ENCODE measurements at places on chromosomes 7 and 10.

- no peak for DNase-seq
Measured at GRCh38 chr7:28807396-28807994, 150.6 kb downstream of the TRIL start.

- no peak for DNase-seq
Measured at GRCh38 chr7:5686131-5686530, 95.3 kb downstream of the RNF216 start.

DNA sequence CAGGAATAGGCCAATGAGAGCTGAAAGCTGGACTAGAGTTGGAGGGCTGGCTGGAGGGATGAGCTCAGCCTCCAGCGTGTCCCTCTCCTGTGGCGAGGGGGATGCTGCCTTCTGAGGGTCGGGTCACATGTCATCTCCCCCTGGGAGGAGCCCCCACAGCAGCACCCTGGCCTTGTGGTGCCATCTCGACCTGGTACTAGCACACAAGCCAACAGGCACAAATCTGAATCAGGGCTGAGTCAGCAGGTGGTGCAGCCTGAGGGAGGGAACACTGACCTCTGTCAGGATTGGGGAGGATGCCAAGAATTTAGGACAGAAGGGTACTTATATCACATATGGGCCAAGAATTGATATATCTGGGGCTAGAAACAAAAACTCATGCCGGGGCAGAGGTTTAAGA, 280.4 kb downstream of the CELF2 start:
- DNase-seq: no peak

- DNase-seq: no peak
Measured at GRCh38 chr10:77554996-77555397, 82.6 kb downstream of the KCNMA1 start.

DNA sequence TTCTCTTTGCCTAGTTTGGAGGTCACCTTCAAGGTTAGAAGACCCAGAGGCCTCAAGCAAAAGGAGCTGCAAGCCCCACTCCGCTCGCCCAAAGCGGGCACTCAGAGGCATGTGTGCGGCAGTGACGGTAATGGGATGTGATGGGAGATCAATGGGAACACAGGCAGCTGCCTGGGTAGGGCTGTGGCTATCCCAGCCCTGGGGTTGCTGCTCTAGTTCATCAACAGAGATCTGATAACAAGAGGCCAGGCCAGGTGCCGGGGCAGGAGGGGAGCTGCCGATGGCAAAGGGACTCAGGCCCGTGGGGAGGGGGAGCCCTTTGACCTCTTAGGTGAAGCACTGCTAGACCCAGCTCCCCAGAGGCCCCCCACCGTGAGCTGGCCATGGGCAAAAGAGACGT, 52.0 kb upstream of the GNA12 start:
- DNase-seq: no peak

DNA sequence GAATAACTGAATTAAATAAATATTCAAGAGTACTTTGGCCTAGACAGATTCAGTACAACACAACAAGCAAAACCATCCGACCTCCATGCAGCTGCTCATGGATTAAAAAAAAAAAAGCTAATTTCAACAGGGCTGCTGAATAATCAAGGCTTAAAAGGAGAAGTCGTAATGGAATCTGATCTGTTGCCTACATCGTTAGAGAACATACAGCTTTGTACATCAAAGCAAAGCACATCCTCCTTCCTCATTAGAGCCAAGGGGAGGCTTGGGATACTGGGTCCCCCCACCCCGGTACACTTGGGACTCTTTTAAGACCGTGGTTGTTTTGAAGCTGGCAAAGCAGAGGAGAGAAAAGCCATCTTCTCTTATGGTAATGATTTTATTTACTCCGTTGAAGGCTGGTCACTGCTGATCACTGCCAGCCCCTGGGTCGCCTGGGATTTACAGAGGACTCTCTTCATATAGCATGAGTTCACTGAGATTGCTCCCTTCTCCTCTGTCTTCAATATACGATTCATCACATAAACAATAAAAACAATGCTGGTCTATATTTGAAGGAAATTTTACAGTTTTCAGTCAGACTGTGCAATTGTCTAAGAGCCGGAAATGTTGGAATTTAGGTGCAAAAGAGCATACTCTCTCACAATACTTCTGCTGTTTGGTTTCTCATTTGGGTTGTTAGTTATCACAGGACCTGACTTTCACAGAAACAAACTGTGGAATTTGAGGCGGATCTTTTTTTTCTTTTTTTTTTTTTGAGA, 148.8 kb downstream of the FAM107B start:
- DNase-seq: no peak

GRCh38 chr10:60305380-60305892, 84.2 kb downstream of the ANK3 start:
- no peak for DNase-seq

DNA sequence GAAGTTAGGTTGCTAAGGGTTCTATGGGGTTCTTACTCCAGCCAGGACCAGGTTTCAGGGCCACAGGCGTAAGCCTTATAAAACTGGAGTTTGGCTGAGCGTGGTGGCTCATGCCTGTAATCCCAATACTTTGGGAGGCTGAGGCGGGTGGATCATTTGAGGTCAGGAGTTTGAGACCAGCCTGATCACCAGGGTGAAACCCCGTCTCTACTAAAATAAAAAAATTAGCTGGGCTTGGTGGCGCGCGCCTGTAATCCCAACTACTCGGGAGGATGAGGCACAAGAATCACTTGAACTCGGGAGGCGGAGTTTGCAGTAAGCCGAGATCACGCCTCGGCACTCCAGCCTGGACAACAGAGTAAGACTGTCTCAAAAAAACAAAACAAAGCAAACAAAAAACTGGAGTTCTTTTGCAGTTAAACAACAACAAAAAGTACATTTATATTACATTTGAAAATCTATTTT, 347 bp upstream of the RRP12 start:
- no peak for DNase-seq

DNA sequence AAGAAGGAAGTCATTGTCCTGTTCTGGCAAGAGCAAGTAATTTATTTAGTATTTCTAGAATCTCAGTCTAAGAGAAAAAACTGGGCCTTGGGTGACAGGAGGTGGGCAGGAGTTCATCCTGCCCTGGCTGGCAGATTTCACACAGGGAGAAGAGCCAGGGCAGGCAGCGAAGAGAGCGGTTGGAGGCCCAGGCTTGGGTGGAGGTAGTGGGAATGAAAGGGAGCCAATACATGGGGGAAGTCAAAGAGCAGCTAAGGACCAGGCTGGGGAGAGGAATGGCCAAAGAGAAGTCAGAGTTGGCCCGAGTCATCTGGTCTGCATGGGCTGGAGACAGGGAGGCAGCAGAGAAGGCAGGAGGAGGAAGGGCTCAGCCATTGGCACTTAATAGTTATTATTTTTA, 51.4 kb downstream of the HECW1 start:
- DNase-seq: no peak

DNA sequence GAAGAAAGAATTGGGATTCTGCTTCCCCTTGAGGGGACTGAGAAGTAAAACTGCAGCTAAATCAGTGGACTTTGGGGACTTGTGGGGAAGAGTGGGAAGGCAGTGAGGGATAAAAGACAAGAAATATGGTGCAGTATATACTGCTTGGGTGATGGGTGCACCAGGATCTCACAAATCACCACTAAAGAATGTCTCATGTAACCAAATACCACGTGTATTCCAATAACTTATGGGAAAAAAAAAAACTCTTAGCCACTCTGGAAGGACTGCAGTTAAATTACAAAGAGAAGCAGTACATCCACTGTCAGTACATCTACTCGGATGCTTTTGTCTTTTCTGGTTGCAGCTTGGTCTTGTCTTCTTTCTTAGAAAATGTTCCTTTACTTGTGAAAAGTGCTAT, 27.4 kb upstream of the GOT1 start:
- DNase-seq: no peak

DNA sequence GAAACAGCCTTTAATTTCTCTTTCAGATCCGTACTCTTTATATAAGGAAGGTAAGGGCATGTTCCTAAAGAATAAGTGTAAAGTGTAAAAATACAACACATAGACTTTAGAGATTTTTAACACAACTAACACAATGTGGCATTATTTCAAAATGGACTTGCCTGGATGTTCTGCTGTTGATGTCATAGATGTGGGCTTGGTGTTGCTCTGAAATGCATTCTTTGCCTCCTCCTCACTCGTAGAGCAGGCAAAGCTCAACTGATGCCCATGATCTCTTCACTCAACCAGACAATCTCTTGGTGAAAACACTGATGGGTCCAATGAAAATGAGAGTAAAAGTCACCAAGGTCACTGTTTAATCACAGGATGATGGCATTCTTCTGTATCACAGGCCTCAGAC, 174.2 kb upstream of the TCERG1L start:
- no peak for DNase-seq

DNA sequence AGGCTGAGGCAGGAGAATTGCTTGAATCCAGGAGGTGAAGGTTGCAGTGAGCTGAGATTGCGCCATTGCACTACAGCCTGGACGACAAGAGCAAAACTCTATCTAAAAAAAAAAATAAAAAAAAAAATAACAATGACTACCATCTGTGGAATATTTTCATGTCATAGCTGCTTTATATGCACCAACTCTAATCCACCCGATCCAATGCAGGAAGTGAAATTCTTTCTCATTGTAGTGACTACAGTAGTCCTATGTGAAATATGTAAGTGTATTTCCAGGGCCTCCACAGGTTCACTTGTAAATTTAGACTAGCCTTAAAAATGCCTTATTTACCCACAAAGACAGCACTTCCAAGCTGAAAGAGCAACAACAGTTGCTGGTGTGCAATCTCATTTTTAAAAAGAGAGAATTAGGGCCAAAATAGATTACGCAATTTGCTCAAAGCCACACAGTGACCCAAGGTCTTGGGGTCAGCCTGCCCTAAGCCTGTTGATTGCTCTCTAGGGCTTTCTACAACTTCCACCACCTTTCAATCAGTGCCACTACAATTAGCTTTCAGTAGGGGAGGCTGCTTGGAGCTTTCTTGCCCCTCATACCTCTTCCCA, 25.8 kb upstream of the EGFR start:
- DNase-seq: no peak

- no peak for DNase-seq
Measured at GRCh38 chr7:110407706-110408105, 683.2 kb upstream of the LRRN3 start.

DNA sequence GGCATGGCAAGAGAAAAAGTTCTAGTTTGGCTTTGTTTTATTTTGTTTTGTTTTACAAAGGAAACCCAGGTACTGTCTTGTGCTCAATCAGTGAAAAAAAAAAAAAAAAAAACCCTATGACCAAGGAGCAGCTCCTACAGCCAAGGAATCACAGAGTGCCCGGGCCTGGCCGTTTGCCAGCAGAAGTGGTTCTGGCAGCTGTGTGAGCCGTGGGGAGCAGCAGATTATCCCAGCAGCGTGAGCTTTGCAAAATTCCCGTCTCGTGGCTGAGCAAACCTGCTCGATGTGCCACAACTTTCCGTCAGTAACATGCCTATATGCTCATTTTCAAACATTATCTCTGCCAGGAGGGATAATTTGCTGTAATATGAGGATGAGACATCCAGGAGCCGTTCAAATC, 293.7 kb downstream of the POU6F2 start:
- DNase-seq: no peak

- no peak for DNase-seq
Measured at GRCh38 chr7:73678862-73679261, 4.4 kb downstream of the DNAJC30 start.

DNA sequence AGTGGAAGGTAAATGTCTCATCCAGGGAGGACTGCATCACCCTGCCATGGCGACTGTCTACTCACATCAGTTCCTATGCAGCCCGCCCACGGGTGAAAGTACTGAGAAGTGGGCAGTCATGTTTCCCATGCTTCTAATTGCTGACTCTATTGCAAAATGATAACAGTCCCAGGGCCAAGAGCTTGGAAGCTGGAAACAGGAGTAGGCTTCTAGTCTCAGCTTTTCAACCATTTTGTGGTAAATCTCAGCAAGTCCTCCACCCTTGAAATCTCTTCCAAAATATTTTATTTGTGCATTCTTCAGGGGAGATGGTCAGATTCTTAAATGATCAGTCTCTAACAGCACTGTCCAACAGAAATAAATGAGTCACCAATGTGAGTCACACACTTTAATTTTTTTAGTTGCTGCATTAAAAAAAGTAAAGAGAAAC, 48.1 kb upstream of the TARP start:
- DNase-seq: no peak

GRCh38 chr10:103931603-103932002, 13.6 kb upstream of the STN1 start:
- DNase-seq: no peak

DNA sequence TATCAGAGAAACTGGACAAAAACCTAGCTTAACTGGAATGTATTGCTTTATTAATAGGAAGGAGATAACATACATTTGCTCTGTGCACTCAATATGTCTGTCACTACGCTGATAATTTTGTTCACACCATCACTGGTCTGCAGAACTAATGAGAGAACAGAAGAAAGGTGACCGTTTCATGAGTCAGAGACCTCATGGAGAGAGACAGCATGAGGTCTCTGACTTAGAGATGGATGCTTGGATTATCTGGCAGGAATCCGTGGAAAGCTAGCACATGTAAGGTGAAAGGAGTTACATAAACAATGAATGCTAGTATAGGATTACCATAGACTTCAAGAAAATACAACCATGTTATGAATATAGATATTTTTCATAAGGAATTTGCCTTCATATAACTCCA, 947.3 kb downstream of the IPMK start:
- DNase-seq: no peak

- DNase-seq: no peak
Measured at GRCh38 chr10:124700293-124701037, 43.7 kb downstream of the FAM53B start.

DNA sequence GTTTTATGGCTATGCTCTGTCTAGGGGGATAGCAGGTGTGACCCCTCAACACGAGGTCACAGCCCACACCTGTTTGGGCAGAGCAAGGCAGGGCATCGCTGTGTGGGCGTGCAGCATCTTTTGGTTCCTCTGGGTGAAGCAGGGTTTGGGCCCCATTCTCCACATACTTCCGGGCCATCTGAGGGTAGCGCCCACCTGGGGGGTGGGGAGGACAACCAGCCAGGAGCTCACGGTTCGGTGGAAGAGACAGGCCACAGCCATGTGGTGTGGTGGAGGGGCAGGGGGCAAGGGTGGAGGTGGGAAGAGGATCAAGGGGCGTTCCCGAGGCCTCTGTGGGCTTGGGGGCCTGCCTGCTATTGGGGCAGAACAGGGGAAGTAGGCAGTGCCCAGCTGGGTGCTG, 2.4 kb downstream of the SH2B2 start:
- DNase-seq: no peak

GRCh38 chr10:67221939-67222494, 296.2 kb downstream of the LRRTM3 start:
- no peak for DNase-seq

GRCh38 chr7:44076101-44076895, 6.0 kb downstream of the POLM start:
- DNase-seq: no peak

GRCh38 chr10:70090013-70090412, 37.4 kb downstream of the MACROH2A2 start:
- no peak for DNase-seq

All from Panc1 (cell line).